Activated naive CD4-positive, alpha-beta T cell treated with anti-CD3 and anti-CD28 coated beads, Interleukin-2, amount 50 U/mL, for 72 hours (primary cell): ENCODE measurements at places on chromosomes 6 and 20. TPM values are rescaled to one million over a fixed set of nuclear protein-coding genes. Genes with fewer than 3 reads are reported as not detected.

- no peak for DNase-seq
Observed at GRCh38 chr6:28693751-28694443, 168.2 kb downstream of the GPX5 start.

GRCh38 chr6:40957616-40958492, 81.2 kb downstream of the UNC5CL start:
- DNase-seq = no peak

DNA sequence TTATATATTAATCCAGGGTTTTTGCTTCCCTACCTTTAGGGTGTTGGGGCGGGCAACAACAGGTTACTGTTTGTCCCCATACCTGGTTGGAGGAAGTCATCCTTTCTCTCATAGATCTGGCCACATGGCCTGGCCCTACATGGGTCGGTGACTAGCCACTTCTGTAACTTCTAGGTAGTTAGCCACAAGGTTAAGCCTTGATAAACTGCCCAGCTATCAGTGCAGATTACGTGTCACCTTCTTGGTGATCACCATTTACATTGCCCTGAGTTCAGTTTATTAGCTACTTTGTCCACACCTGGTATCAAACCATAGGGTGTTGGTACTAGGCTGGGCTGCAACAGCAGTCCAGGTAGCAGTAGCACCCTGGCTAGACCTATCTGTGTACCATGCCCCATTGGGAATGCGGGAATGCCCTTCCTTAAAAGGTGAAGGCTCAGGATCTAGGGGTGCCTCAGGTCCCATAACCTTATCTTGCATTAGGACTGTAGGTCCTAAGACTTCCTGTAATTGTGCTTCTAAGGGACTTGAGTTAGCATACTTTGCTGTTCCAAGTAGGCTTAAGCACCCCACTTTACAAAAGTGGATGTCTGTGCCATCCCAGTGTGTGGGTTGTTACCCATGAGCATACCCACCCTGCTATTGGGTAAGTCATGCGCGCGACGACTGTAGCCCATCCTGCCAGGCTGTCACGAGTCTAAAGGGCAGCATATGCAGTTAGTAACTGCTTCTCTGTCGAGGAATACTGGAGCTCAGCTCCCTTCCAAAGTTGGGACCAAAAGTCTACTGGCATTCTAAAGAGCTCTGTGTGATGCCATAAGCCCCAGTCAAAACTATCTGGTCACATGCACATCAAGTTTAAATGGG, 5.2 kb downstream of the ZKSCAN3 start:
- no peak for DNase-seq

GRCh38 chr6:100761841-100762240, 119.3 kb downstream of the ASCC3 start:
- DNase-seq = no peak

DNA sequence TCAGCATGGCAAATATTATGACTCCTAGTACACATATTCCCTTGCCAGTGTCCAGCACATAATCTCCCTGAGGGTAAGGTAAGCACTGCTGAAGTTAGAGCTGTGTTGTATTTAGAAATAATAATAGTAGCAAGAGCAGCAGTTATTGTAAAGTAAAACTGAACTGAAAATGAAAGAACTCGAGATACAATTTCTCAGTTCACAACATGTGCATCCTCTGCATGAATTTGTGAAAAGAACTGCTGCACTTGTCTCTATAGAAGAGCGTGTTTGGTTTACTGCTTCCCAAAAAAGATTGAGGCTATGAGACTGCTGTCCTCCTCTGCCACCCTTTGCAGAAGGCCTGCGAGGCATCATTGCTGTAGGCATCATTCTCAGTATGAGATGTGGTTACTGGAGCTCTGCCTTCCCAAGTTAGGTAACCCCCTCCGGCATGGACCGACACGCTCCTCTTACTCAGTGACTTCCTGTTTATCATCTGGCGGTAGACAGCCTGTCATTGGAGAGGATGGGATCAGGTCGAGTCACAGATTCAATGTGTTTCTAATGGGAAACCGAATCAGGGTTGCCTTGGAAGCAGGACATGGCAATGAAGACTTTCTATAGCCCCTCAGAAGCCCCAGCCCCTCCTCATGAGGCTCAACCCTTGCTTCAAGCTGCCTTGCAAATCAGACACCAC, 48.1 kb downstream of the SLC24A3 start:
- DNase-seq = no peak

GRCh38 chr20:4245542-4245941, 230.2 kb upstream of the RNF24 start:
- DNase-seq = no peak

GRCh38 chr6:17169291-17169690, 67.4 kb downstream of the STMND1 start:
- DNase-seq = no peak

DNA sequence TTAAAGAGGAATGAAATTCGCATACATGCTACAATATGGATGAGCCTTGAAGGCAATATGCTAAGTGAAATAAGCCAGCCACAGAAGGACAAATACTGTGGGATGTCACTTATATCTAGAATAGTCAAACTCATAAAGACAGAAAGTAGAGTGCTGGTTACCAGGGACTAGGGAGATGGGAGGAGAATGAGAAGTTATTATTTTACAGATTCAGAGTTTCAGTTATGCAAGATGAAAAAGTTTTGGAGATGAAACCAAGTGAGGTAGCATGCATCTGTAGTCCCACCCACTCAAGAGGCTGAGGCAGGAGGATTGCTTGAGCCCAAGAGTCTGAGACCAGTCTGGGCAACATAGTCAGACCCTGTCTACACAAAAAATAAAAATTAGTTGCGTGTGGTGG, 82.5 kb upstream of the ARID1B start:
- DNase-seq = no peak

DNA sequence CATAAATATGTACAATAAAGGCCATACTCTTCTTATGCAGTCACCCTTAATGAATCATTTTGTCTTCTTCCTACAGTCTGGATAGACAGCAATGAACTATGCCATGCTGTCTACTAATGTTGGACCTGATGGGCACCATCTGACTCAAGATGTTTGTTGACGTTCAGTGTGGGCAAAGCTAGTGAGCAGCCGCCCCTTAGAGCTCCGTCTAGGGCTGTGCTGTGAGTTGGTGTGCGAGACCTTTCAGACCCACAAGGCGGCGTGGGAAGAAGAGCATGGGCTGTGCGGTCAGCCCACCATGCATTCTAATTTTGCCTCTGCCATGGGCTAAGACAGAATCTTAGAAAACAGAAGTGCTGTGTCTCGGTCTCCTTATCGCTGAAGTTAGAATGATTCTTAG, 829.4 kb downstream of the QKI start:
- no peak for DNase-seq

DNA sequence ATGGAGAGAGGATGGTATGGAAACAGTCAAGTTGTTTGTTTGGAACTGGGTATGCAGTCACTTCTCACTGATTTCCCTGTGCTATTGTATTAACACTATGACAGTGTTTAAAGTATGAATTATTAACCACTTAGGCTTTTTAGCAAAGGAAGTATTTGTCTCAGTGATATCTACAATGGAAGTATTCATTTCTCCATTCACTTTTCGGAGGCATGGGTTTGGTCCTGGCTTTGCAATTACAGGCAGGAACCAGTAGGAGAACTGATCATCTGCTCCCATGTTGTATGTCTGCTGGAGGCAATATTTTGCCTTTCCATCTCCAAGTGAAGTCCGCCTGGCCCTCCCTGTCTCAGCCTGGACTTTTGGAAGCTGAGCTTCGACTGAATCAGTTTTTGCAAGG, 30.6 kb upstream of the EXOC2 start:
- DNase-seq = no peak

- no peak for DNase-seq
Observed at GRCh38 chr6:131013495-131013894, 49.5 kb downstream of the EPB41L2 start.

DNA sequence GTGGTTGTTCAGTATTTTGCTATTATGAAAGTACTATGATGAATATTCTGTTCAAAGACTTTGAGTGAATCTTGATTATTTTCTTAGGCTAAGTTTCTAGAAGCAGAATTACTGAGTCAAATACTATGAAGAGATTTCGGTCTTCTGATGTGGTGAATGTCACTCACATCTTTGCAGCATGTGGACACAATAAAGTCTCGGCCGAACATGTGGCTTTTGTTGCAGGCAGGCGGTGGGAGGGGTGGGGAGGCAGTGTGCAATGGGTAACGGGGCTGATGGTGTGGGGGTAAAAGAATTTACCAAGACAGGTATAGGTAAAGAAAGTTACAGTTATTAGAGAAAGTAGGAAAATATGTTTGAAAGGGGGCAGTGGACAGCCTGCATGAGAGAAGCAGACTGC, 156.4 kb upstream of the DTNBP1 start:
- no peak for DNase-seq

DNA sequence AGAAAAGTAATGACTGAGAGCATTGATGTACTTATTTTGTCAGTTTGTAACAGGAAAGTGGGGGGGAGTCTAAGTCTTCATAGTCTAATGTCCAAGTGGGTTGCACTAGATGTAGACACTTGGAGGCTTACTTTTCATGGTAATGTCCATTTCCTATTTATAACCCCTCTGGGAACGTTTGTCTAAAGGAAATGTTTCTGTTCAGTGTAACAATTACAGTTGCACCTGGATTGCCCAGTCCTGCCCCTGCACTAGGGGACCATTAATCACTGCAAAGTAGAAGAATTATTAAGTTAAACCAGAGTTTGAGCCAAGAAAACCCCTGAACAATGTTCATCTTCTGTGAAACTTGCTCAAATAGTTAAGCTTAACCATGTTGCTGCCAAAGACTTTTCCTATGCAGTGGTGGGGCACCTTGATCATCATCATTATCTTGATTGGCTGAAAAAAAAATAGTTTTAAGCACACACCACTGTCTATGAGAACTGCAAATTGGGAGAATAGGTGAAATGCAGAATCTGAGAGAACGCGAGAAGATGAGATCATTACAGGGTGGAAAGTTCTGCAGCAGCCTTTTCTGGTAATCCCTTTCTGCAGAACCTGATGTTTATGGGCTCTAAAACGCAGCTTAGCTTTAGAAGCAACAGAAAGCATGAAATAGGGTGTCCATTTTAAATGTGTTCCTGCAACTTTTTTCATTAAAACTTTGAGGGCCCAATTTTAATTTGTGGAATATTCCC, 106.0 kb downstream of the ZNF217 start:
- no peak for DNase-seq

- DNase-seq = no peak
Observed at GRCh38 chr6:71399279-71399678, 110.7 kb downstream of the OGFRL1 start.

DNA sequence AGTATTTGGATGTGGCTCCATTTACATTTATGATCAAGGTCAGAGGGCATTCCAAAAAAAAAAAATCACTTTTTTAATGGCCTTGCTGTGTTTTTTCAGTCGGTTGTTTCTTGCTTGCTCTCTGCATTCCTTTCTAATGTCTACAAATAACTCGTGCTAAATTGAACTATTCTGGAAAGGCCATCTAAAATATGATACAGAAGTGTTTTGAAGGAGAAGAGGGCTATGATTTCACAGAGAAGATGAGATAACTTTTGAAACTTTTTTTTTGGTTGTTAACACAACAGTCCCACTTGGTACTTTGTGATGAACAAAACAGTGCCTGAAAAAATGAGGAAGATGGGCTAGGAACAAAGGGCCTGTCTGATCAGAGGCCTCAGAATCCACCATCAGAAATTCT, 156.1 kb upstream of the SMLR1 start:
- no peak for DNase-seq

DNA sequence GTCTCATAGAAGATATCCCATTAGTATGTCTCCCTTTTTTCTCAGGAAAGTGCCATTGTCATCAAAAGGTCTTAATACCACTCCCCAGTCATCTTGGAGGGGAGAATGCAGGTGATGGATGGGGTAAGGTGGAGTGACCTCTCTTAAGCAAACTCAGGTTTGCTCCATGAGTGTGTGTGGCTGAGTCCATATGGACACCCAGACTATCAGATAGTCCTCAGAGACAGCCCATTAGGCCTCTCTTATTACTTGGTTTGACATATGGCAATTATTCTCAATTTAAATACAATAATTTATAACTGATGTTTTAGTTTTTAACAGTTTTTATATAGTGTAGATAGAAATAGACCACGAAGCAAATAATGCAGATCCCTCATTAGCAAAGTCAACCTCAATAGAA, 23.2 kb downstream of the LAMA4 start:
- no peak for DNase-seq

- no peak for DNase-seq
Observed at GRCh38 chr6:17851001-17851719, 136.3 kb downstream of the KIF13A start.

Gene RBM38
- 97.5 TPM for total RNA-seq

Gene BEND3
- 4.0 TPM for total RNA-seq

Gene NOTCH4
- 0.70 TPM for total RNA-seq

Gene SLC35D3
- not detected for total RNA-seq

Gene LY6G5B
- 23.4 TPM for total RNA-seq

Gene NCOA3
- 81.6 TPM for total RNA-seq

Gene SYCP2
- 2.2 TPM for total RNA-seq

Gene FAM184A
- 24.9 TPM for total RNA-seq

Gene TINAG
- not detected for total RNA-seq

Gene STMND1
- total RNA-seq = not detected

Gene PLN
- total RNA-seq = not detected

Gene SLC4A11
- 1.1 TPM for total RNA-seq
